ENCODE measurements at places on chromosomes 2 and 18.

GRCh38 chr2:158969715-158970240 lies 1.3 kb downstream of the TANC1 start:
- no peak for DNase-seq

- no peak for DNase-seq
These were observed 132.8 kb downstream of the THADA start for GRCh38 chr2:43462866-43463641.

DNA sequence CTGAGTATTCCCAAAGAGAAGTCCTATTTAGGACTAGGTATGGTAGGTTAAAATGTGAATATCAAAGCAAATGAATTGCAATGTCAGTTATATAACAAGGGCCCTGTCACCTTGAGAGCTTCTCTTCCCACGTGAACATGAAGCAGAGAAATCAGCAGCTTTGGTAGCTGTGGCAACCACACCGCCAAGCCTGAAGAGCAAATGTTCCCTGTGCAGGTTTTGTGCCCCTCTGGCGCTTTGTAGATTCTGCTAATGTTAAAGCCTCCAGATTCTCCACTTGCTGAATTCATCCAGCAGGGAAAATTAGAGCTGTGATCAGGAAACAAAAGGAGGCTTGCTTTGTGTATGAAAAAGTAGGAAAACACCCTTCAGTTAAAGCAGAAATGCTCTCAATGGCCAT lies 322.6 kb downstream of the RBM43 start:
- no peak for DNase-seq

DNA sequence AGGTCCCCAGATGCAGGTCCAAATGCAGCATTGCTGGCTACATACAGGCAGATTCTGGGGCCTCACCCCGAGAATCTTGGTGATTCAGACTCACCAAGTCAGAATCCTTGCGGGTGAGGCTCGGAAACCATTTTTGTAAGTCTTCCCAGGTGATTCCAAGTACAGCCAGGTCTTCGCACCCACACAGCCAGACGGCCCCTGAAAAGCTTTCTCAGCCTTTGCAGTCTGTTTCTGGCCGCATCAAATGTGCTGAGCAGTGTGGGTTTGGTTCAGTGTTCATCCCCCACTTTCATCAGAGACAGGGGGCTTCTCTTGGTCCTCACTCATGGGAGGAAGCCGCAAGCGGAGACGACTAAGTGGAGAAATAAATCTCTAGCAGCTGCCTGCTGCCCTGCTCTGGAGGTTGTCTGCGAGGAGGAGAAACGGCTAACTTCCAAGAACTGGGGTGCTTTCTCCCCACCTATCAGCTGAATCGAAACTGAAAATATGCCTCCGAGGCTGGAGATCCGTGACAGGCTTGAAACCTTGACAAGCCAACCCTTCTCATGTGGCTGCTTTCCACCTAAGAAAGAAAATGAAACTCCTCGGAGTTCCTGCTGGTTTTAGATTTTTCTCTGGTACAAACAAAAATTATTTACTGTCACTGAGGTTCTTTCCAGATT lies 8.9 kb upstream of the TMEM185B start:
- no peak for DNase-seq

- no peak for DNase-seq
These were observed 235.2 kb upstream of the THSD7B start for GRCh38 chr2:136530146-136530545.

- no peak for DNase-seq
These were observed 22.4 kb upstream of the STAT1 start for GRCh38 chr2:191036363-191036762.

DNA sequence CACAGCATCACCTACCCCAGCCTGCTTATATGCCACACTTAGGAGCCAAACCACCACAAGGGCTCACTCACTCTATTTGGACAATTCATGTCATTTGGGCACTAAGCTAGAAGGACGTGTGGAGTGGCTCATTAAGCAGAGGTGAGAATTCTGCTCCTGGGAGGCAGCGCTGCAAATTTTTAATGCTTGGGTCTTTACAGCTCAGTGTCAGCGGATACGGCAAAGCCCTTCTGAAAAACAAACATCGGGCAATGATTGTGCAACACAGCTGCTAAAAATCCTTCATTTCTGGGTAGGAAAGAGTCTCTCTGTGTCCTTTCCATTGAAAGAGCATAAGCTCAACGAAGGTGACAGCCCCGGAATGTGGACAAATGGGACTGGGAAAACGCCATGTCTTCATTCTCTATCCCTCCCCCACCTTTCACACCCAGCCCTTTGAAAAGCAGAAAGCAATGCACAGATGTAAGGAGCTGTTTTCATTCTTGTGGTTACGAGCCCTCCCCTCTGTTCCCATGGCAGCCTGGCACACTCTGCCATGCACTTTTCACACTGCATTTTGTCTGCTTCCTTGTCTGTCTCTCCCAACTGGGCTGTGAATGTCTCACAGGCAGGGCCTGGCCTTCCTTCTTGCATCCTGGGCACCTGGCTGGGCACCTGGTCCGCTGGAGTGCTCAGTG lies 16.0 kb downstream of the TMEM177 start:
- no peak for DNase-seq

- DNase-seq, result no peak
These were observed 126.5 kb downstream of the INO80D start for GRCh38 chr2:205959521-205959920.

- DNase-seq, result no peak
These were observed 39.9 kb downstream of the ZNF516 start for GRCh38 chr18:76455003-76455676.

DNA sequence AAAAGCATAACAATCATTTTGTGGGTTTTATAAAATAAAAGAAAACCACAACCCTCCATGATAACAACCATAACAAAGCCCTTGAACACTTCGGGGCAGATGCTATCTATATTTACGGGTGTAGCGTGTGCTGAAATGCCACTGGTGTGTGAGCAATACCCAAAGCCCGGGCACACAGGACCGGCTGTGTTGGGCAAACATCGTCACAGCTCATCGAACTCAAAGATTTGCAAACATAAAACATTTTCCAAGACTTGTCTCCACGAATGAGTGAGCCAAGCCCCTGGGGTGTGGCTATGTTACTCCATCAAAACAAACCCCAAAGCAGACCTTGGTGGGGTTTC lies 290.2 kb downstream of the LPIN1 start:
- DNase-seq, result no peak

GRCh38 chr2:233400961-233401360 lies 46.7 kb downstream of the DGKD start:
- DNase-seq, result no peak

DNA sequence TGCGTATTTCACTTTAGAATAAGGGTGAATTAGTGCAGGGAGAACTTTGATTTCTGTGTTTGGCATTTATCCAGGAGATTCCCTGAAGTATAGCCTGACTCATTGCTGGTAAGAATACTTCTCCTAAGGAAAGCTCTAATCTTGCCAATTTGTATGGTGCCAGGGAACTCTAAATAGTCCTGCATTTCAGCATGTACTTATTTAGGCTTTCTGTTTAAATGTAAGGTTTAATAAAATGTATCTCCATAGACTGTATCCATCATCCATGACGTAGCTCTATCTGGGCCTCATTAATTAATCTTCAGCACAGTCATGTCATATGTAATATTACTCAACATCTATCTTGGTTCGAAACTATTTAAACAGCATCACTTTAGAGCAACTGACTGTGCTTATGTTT lies 127.7 kb downstream of the DOK6 start:
- no peak for DNase-seq

DNA sequence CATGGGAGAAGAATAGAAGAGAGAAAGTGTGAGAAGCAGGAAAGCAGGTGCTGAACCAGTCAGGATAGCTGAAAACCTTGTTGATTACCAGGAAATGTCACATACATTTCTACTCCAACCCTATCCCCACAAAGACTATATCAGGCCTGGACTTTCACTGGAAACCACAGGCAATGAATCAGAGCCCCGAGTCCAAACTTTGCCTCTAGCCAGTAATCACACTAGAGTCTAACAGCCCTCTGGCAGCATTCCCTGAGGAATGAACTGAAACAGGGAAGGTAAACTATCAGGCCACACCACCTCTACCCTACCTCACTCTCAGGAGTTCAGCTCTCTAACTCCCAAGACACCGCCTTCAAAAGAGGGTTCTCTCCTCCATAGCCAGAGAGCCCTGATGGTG lies 18.7 kb upstream of the IHH start:
- DNase-seq, result no peak

- DNase-seq, result no peak
These were observed 68.1 kb downstream of the CCDC178 start for GRCh38 chr18:33372442-33372841.

DNA sequence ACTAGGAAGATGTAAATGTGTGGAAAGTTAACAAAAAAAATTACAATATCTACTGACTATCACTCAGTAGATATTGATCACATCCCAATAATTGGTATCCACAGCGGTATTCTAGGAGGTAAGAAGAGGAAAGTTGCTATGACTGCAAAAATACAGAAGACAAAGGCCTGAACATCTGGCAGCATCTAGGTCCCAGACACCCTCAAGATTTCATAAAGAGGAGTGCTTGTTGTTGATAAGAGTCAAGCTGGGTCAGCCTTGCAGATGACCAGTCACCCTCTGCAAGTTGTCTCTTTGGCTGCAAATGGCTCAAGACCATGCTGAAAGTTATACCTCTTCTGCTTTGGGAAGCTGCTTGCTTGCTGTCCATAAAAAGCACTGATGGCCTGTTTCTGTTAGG lies 228.4 kb upstream of the FBXO11 start:
- no peak for DNase-seq

DNA sequence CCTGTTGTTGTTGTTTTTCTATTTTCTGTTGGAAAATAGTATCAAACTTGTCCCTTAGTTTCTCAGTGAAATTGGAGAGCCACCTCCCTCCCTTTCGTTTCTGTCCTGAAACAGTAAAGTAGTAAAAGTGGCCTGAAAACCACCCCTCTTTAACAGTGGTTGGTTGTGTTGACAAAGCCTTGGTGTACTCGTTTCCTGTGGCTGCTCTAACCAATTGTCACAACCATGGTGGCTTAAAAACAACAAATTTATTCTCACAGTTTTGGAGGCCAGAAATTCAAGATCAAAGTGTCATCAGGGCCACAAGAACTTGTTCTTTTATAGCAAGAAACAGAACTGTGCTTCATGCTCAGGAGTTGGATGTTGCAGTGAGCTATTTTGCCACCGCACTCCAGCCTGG lies 4.0 kb upstream of the DYSF start:
- no peak for DNase-seq

- DNase-seq, result no peak
These were observed 22.3 kb downstream of the QPCT start for GRCh38 chr2:37366773-37367172.

DNA sequence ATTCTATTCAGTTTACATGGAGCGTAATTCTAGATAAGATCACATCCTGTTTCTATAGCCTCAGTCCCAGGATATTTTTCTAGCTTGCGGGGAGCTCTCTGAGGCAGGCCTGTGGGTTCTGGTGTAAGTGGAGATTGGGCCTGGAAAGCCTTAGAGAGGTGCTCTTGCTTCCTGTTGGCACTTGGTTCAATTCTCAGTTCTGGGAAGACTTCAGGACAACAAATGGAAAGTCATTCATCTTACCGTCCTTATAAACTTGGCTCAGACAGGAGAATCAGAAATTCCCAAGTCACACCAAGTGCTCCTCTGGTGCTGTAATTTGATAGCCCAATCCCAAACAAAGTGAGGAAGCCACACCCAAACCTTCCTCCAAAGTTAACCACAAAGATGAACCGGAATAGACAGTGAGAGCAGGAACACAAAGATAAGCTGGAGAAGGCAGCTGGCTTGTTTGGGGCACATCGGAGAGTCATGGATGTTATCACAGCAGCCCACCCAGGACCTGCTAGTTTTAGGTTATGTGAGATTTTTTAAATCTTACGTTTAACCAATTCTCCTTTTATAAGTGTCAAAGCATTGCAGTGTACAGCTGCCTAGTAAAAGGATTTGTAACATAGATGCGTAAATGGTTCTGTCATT lies 144.3 kb upstream of the MAP3K20 start:
- no peak for DNase-seq

- no peak for DNase-seq
These were observed 593.2 kb downstream of the ZEB2 start for GRCh38 chr2:143926736-143927135.

DNA sequence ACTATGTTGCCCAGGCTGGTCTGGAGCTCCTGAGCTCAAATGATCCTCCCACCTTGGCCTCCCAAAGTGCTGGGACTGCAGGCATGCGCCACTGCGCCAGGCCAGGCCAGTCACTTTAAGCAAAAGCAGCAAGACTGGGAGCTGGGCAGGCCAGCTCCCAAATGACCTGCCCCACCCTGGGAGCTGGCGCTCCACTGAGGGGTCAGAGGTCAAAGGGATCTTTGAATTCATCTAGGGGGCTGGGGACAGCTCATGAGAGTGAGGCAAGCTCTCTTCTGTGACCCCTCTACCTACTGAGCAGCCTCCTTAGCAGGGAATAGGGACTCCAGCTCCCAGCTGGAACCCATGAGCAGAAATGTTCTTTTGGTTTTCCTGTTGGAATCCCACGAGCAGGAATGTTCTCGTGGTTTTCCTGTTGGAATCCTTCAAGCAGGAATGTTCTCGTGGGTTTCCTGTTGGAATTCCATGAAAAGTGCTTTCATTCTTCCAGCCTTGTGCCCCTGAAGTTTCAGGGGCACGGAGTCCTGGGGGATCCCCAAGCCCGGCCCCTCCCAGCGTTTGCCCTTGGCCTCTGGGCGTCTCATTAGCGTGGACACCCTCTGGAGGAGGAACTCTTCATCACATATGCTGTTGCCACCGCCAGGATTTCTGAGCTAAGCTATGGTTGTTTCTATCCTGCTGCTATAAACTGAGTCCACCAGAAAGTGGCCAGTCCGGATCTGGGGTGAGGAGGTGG lies 162.0 kb upstream of the HAAO start:
- DNase-seq, result no peak

- no peak for DNase-seq
These were observed 115.1 kb downstream of the NBAS start for GRCh38 chr2:15445891-15446562.

DNA sequence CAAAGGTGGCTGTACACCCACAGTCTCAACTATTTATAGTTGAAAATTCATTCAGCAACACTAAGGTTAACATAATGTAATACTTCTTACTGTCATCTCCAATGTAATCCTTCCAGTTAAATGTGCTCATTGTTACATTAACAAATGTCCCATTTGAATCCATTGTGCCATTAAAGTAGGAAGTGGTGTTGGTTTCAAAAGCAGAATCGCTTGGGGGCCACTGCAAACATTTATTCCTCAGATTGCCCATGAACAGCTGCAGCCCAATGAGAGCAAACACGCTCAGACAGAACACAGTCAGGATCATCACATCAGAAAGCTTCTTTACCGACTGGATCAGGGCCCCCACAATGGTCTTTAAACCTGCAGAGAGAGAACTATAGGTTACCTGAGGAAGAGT lies 41.4 kb downstream of the SCN3A start:
- no peak for DNase-seq

DNA sequence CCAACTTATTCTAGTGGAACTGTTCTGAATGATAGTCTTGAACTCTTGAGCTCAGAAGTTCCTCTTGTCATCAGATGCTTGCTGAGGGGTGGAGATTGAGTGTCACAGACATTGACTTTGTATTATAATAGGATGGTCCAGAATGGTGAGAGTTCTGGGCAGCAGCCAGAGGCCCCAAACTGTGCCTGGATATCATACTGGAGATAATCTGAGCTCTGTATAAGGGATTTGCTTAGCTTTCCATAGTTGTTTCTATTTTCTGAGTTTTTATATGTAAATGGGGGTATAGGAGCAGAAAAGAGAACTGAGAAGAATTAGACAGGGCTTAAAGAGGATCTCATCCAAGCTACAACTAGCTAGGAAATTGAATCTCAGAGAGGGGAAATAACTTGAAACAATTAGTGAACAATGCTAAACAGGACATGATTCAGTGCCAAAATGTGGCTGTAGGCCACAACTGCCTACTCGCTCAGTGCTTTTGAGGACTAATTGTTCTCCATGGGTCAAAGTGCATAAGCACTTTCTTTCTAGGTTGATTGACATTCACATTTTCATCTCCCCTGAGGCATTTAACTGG lies 10.1 kb upstream of the LCLAT1 start:
- no peak for DNase-seq
